Activated CD4-positive, alpha-beta memory T cell treated with anti-CD3 and anti-CD28 coated beads for 36 hours (primary cell): ENCODE measurements at places on chromosomes 7 and 10. TPM values are rescaled to one million over a fixed set of nuclear protein-coding genes. Genes with fewer than 3 reads are reported as not detected.

Gene OGDHL
- 0.40 TPM for total RNA-seq

- DNase-seq = peak; percentile 40
Measured at GRCh38 chr7:135508883-135509588, 866 bp downstream of the CNOT4 start.

GRCh38 chr10:24363070-24363469 is 154.1 kb downstream of the KIAA1217 start:
- no peak for DNase-seq

DNA sequence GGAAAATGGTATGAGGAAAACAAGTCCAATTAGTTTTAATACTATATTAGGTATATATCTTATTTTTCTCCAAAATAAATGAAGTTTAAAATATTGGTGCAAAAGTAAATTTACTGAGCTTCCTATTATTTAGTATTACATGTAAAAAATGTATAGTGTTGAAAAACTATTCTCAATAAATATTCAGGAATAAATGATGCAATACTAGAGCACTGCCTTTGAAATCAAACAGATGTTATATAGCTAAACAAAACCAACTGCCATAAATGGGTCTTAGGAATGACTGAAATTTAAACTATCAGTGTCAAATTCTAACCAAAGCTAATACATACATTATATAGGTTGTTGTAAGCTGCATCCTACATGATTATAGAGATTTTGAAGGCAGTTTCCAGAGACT is 1434.0 kb upstream of the LRRTM3 start:
- DNase-seq = no peak

- no peak for DNase-seq
Measured at GRCh38 chr10:30228417-30229036, 120.6 kb downstream of the MTPAP start.

DNA sequence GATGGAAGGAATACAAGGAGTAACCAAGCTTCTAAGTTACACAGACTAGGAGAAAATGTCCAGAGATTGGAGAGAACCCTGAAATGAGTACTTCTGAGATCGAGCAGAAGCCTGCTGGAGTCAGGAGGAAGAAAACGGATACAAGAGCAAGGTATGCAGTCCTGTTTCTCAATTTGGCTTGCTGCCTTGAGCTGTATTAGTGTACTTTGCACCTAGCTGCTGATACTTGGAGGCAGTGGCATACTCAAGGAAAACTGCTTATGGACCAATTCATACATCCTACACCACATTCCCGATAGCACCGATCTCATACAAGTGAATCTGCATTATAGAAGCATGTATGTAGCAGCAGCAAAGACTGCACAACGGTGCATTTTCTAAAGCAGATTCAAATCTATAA is 14.4 kb downstream of the PIP4K2A start:
- no peak for DNase-seq

DNA sequence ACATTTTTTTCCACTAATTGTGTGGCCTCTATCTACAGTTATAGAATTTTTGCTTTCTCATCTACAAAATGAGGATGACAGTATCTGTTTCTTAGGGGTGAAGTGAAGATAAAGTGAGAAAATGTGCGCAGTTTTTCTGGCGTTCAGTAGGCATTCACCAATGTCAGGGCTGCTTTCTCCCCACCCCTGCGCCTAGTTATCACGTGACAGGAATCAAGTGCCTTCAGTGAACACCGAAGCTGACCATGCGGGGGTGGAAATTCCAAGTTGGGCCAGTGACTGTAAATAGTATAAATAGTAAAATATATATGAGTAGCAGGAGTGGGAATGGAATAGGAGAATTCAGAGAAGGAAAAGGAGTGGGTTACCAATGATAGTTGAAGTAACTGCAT is 77.4 kb downstream of the TAF3 start:
- no peak for DNase-seq

- peak; percentile 4 for DNase-seq
Measured at GRCh38 chr10:47378606-47379444, 5.3 kb downstream of the ZNF488 start.

DNA sequence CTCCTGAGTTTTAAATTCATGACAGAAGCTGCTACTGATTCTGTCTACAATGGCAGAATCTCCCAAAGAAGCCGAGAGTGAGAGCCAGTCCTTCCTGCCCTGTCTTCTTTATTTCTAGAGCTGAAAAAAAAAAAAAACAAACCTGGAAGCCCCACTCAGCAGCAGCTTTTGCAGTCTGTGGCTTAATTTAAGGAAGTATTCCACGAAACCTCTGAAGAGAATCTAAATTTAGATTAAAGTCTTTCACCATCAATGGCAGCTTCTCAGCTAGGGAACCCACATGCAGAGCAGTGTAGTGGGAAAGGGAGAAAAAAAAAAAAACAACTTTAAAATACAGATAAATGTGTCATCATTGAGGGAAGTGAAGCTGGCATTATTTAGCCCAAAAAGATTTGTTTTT is 23.4 kb downstream of the SMURF1 start:
- no peak for DNase-seq

Gene EN2
- total RNA-seq = not detected

Gene LIPJ
- not detected for total RNA-seq
